ENCODE measurements at places on chromosomes 11 and 22.

DNA sequence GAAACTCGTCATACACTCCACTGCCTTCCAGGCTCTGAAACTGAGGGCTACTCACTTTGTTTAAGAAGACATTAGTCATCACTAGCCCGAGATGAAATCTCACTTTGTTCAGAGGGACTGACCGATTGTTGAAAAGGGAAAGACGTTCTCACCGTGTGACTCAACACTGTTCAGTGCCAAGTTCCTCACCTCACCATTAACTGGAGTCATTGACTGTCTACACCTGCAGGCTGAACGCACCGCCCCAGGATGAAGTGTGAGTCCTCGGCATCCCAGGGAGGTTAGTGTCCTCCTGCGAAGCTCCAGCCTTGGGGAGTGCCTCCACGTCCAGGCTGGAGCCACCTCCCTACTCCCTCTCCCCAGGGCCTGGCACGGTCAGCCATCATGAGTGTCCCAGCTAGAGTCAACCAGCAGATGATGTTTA lies 30.4 kb downstream of the FADD start:
- DNase-seq = no peak

- no peak for DNase-seq
These were observed 35.6 kb upstream of the ADSL start for GRCh38 chr22:40310768-40311120.

DNA sequence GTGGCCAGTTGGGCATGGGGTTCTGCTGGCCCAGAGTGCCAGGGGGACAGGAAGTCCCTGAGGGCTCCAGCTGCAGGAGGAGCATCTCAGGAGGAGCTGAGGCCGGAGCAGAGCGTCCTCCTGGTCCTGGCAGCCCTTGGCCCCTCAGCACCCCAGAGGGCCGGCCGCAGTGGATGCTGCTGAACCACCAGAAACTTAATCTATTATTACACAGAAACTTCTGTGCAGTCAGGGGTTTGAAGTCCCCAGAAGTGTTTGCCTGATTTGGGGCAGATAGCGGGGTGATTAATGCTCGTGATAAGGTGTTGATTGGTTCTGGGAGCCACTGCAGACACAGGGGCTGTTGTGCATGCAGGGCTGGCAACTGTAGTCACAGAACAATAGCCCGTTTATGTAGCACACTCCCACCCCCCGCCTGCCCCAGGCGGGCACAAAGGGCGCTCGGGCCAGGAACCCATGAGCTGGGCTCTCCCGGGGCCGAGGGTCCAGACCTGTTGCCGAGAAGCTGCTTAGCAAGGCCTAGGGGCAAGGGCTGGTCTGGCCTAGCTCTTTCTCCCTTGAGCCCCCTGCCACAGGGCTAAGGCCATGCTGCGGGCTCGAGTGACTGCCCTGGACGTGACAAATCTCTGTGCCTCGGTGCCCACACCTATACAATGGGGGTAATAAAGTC lies 29.0 kb upstream of the KCNQ1OT1 start:
- no peak for DNase-seq

- DNase-seq = peak; percentile 15
These were observed 3.1 kb downstream of the NAP1L4 start for GRCh38 chr11:2989006-2989405.

GRCh38 chr22:31329029-31329428 lies 17.1 kb downstream of the PATZ1 start:
- no peak for DNase-seq

- no peak for DNase-seq
These were observed 4.1 kb downstream of the MARK2 start for GRCh38 chr11:63843041-63843440.

GRCh38 chr11:9765320-9766101 lies 101.6 kb downstream of the SWAP70 start:
- DNase-seq = no peak

DNA sequence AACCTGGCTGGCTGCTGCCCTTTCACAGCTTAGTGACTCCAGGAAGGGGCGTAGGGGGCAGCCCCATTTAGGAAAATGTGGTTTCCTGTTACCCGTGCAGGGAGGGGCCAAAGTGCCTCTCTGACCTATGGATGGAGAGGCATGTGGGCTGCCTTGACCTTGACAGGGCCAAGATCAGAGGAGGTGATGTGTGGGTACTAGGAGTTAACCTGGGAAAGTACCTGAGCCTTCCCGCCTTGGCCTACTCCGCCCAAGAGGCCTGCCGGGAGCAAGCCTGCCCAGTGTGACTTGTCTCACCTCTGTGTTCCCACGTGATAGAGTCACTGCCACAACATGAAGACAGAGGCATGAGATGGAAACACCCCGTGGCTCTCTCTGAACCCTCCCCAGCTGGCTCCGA lies 33.4 kb downstream of the GRAMD4 start:
- DNase-seq = no peak

- no peak for DNase-seq
These were observed 65.3 kb downstream of the CTTN start for GRCh38 chr11:70463478-70464255.

DNA sequence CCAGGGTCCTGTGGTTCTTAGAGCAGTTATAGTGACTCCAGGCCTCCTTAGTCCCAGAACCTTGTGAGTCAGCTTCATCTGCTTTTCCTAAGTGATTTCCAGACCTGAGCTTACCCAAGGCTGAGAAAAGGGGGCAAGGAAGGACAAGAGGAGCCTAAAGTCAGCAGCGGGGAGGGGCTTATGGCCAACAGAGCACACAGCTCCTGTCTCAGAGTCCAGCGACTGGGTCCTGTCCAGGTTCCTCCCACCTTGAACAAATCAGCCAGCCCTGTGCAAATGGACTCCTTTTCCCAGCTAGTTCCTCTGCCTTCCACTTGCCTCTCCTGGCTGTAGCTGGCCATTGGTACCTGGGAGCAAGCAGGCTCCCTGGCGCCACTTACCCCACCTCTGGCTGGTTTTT lies 10.9 kb downstream of the BACE1 start:
- no peak for DNase-seq

Measured in CD4-positive, alpha-beta T cell treated with Interleukin-6 at 100 ng/mL for 8 hours (primary cell).